LHCN-M2 (cell line): ENCODE measurements at places on chromosomes 2 and 18. TPM values are rescaled to one million over a fixed set of nuclear protein-coding genes. Genes with fewer than 3 reads are reported as not detected.

The SPATS2L gene
- total RNA-seq, result 236 and 275 TPM in 2 replicates

The MYO3B gene
- 0.06 TPM in 2 replicates for total RNA-seq

The MARCO gene
- not detected in 2 replicates for total RNA-seq

The CYS1 gene
- total RNA-seq, result 0.13 TPM in 1 of 2 replicates, not detected in the other

The PMS1 gene
- total RNA-seq, result 22.2 and 27.9 TPM in 2 replicates

The EML4 gene
- total RNA-seq, result 39.9 and 48.9 TPM in 2 replicates

The C1GALT1C1L gene
- total RNA-seq, result 0.29 TPM in 1 of 2 replicates, not detected in the other

The CHRND gene
- total RNA-seq, result 1.1 and 7.1 TPM in 2 replicates

The ELOA2 gene
- total RNA-seq, result not detected in 2 replicates

The NGEF gene
- total RNA-seq, result 0.26 and 0.34 TPM in 2 replicates

The DAPL1 gene
- 0.34 TPM in 1 of 2 replicates, not detected in the other for total RNA-seq

The TYMS gene
- 49.4 and 72.3 TPM in 2 replicates for total RNA-seq

The SP5 gene
- total RNA-seq, result 0.13 TPM in 1 of 2 replicates, not detected in the other

The HTR2B gene
- total RNA-seq, result 0.13 and 0.52 TPM in 2 replicates

The IL18RAP gene
- total RNA-seq, result not detected in 2 replicates

The KIF5C gene
- 0.17 and 0.32 TPM in 2 replicates for total RNA-seq

The IGFBP2 gene
- total RNA-seq, result 0.23 and 1.5 TPM in 2 replicates

The PIEZO2 gene
- total RNA-seq, result 3.3 and 10.4 TPM in 2 replicates

The ABCB11 gene
- total RNA-seq, result not detected in 2 replicates

The RAPGEF4 gene
- total RNA-seq, result 0.23 and 0.26 TPM in 2 replicates

The KIF3C gene
- total RNA-seq, result 9.0 and 9.3 TPM in 2 replicates

The COA5 gene
- 28.3 and 29.1 TPM in 2 replicates for total RNA-seq

The CCDC148 gene
- 0.26 and 0.29 TPM in 2 replicates for total RNA-seq

The SNTG2 gene
- total RNA-seq, result not detected in 2 replicates

The FAM117B gene
- total RNA-seq, result 0.63 and 1.2 TPM in 2 replicates

The TTN gene
- total RNA-seq, result 2.0 and 5.5 TPM in 2 replicates

The CWC22 gene
- 12.2 and 16.8 TPM in 2 replicates for total RNA-seq

The CERS6 gene
- 43.9 and 47.2 TPM in 2 replicates for total RNA-seq

The PJVK gene
- total RNA-seq, result 1.1 and 2.1 TPM in 2 replicates

The LYG2 gene
- not detected in 2 replicates for total RNA-seq

The TGFA gene
- not detected in 2 replicates for total RNA-seq

The UGT1A5 gene
- not detected in 2 replicates for total RNA-seq

The SH3RF3 gene
- total RNA-seq, result 6.6 and 7.4 TPM in 2 replicates

The FOXD4L1 gene
- total RNA-seq, result 0.06 TPM in 1 of 2 replicates, not detected in the other

The SPDYA gene
- 0.63 and 1.1 TPM in 2 replicates for total RNA-seq

The LOXHD1 gene
- total RNA-seq, result not detected in 2 replicates

The GCG gene
- total RNA-seq, result 0.17 TPM in 1 of 2 replicates, not detected in the other

The LYPD1 gene
- total RNA-seq, result not detected in 2 replicates

The CNGA3 gene
- 0.23 and 0.58 TPM in 2 replicates for total RNA-seq

The NYAP2 gene
- total RNA-seq, result not detected in 2 replicates

The PDE11A gene
- total RNA-seq, result not detected in 2 replicates

The DSG3 gene
- not detected in 2 replicates for total RNA-seq

The PTPRM gene
- total RNA-seq, result 28.1 TPM in 2 replicates

The RGPD3 gene
- 0.11 and 0.13 TPM in 2 replicates for total RNA-seq

The OSR1 gene
- total RNA-seq, result 8.6 and 13.1 TPM in 2 replicates

The ATP8B1 gene
- total RNA-seq, result 5.6 and 8.5 TPM in 2 replicates

The HAAO gene
- total RNA-seq, result not detected in 2 replicates

The SETBP1 gene
- total RNA-seq, result 0.77 and 1.6 TPM in 2 replicates

The DNAH6 gene
- not detected in 2 replicates for total RNA-seq
